ENCODE measurements at places on chromosomes 6 and 20. TPM values are rescaled to one million over a fixed set of nuclear protein-coding genes. Genes with fewer than 3 reads are reported as not detected.

Gene GJA10
- not detected for total RNA-seq

GRCh38 chr6:101232961-101233360, 160.5 kb upstream of the GRIK2 start:
- no peak for DNase-seq

DNA sequence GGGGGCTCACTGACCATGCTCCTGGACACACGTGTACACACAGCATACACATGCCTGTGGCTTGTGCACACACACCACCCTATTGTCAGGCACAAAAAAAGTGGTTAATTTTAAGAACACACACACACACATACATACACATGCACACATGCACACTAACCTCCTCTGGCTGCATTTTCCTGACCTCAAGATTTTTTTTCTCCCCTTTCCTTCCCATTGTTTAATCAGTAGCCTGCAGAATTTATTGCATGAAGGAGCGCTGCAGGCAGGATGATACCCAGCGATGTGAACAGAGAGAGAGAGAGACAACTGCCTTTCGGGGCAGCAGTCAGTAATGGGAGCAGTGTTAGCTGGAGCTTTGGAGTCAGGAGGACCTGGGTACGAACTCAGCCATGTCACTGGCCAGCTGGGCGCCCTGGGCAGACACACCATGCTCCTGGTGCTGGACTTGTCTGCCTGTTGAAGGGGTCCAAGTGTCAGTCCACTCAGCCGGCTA, 990 bp upstream of the TRAF3IP2 start:
- DNase-seq, result no peak

DNA sequence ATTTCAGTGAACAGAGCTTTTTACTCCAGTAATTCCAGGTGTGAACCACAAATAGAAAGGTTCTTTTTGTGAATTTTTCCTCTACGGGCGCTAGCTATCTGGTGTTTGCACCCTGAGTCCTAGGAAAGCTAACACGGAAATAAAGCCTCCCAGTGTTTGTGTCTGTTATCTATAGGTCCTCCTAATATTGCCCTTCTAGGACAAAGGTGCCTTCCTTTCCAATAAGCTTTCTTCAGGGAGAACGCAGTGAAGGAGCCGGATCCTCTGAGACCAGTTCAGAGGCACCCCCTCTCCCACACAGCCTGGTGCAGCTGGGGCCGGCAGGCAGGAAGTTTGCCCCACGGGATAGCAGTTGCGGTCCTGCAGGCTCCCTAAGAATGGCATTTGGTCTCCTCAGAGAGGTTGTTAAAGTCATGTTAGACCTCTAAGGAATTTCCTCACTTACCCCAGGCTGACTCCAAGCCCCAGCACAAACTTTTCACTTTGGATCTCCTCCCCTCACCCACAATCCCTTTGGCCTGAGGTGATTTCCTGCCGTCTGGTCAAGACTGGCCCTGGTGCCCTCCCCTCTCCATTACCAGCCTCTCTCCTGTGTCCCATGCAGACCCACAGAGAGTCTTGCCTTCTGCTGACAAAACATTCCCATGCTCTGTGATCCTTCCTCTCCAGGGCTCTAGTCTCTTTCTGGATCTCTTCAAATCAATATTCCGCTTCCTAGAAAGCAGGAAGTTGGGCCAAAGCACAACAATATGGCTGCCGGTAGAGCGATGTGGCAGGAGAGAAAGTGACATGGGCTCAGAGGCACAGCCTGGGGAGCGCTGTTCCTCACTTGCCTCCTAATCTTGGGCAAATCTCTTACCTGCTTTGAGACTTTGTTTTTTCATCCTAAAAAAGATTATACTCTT, 126.0 kb downstream of the MOXD1 start:
- DNase-seq, result no peak

Gene TSPO2
- total RNA-seq, result not detected
